ENCODE measurements at places on chromosomes 2 and 18. TPM values are rescaled to one million over a fixed set of nuclear protein-coding genes. Genes with fewer than 3 reads are reported as not detected.

The SERPINB10 gene
- polyA plus RNA-seq = 0.58 TPM

The COL3A1 gene
- 1,115 TPM for polyA plus RNA-seq

- no peak for DNase-seq
Observed at GRCh38 chr2:242034996-242035814, 165.7 kb downstream of the RTP5 start.

The CROCC2 gene
- polyA plus RNA-seq = not detected

Data from right renal cortex interstitium (tissue), 3 donors.